Activated T-helper 2 cell treated with anti-CD3 and anti-CD28 coated beads, Interferon-gamma antibody, Interleukin-2, Interleukin-4, amounts not matched to agents 10 μg/mL and 5 μg/mL and 100 μg/mL, durations not matched to agents 14 hours and 24 hours and 36 hours (primary cell): ENCODE measurements at places on chromosomes 7 and 10.

- no peak for DNase-seq
Observed at GRCh38 chr7:34177476-34177875, 272.1 kb downstream of the BMPER start.

- no peak for DNase-seq
Observed at GRCh38 chr7:89761173-89761572, 393.1 kb upstream of the STEAP1 start.

GRCh38 chr7:85587785-85588184 is 400.9 kb upstream of the SEMA3D start:
- DNase-seq = no peak

DNA sequence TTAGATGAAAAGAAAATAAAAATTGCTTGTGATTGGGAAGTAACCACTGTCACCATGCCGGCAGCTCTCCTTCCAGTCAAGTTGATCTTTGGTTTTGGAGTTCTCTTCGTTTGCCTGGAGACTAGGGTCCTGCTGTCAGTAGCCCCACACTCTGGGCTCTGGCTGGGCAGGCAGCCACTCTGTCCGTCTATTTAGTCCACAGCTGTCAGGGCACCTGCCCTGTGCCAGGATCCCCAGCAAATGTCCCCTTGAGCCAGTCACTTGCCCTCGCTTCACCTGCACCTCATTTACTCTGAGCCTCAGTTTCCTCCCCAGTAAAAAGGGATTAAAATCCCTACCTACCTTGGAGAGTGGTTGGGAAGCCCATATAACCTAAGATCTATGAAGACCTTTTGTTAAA is 55.5 kb downstream of the PAX2 start:
- no peak for DNase-seq

- DNase-seq = no peak
Observed at GRCh38 chr7:37714606-37715005, 31.0 kb downstream of the GPR141 start.
